ENCODE measurements at places on chromosomes 1 and 21.

- no peak for DNase-seq
Measured at GRCh38 chr1:18546026-18546425, 65.3 kb downstream of the KLHDC7A start.

DNA sequence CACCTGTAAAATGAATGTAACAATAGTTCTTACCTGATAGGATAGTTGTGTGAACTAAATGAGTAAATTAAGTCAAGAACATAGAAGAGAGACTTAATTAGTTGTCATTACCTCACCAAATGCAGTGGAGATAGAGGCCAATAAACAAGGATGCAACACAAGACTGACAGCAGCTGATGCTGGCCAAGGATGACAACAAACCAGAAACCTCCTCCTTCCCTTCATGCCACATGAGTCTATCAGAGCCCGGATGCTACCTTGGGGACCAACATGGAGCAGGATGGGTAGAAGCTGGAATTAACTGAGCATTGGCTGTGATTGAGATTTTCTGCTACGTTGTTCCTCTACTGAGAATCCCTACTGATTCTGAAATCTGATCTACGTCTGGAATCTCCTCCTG is 30.3 kb upstream of the USP1 start:
- no peak for DNase-seq

DNA sequence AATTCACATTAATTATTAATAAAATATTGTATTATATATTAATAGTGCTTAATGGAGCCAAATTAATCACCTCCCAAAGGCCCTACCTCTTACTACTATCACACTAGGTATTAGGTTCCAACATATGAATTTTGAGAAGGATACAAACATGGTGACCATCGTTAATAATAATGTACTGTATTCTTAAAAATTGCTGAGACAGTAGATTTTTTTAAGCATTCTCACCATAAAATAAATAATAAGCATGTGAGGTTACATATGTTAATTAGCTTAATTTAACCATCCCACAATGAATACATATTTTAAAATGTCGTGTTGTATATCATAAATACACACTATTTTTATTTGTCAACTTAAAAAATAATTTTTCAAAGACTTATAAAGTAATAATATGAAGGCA is 299.2 kb upstream of the NR5A2 start:
- no peak for DNase-seq

DNA sequence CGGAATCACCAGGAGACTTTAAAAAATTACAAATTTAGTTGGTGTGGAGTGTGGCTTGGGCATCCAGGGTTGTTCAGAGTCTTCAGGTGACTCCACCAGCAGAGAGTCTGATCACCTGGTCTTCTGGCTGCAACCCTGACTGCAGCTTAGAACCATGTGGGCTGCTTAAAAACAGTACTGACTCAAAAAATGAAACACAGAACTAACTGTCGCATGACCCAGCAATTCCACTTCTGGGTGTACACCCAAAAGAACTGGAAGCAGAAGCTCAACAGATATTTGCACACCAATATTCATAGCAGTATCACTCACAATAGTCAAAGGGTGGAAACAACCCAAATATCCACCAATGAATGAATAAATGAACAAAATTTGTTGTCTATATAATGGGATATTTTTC is 17.3 kb downstream of the TLR5 start:
- DNase-seq: no peak

DNA sequence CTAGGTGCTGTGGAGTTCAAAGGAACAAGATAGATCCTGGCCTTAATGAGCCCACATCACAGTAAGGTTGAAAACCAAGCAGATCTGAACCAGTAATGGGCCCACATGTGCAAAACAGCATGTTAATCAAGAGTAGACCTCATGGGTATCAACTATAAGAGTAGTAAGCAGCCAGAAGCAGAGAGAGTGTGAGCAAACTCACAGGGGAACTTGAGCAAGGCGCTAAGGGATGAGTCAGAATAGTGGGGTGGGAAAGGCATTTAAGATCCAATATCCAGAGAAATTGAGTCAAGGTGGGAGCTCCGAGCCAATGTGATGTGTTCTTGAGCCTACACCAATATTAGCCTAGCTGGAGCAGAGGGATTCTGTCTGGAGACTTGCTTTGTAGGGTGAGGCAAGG is 52.4 kb upstream of the GJA5 start:
- no peak for DNase-seq

- peak; percentile 64 for DNase-seq
Measured at GRCh38 chr1:159945483-159946241, at the start of gene IGSF9. Gene IGSF9, minus strand, starts transcription at chr1:159945613. Its CDS starts 2,159 bp downstream, at chr1:159943454.

GRCh38 chr1:199878823-199879222 is 148.7 kb upstream of the NR5A2 start:
- no peak for DNase-seq

- DNase-seq: no peak
Measured at GRCh38 chr21:36059823-36060158, 535 bp downstream of the SETD4 start.

DNA sequence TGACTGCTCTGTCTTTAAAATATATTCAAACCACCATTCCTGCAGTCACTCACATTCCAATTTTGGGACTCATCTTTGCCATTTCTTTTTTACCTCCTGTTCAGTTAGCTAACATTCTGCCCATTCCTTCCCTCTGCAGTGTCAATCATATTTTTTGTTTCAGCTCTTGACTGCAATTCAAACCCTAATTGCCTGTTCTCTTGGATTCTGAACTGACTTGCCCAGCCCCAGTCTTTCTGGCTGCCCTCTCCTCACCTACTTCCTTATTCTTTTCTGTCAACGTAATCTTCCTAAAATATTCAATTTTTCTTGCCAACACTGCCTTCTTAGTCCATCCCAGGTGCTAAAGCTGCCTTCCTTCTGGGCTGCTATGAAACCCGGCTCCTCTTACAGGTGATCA is 6.1 kb downstream of the PRDM2 start:
- no peak for DNase-seq

GRCh38 chr1:230114237-230114651 is 47.2 kb downstream of the GALNT2 start:
- DNase-seq: no peak

GRCh38 chr1:26999440-26999987 is 6.0 kb downstream of the TRNP1 start:
- DNase-seq: no peak

GRCh38 chr1:7852804-7853683 is at the start of gene UTS2:
Gene UTS2, minus strand, starts transcription at chr1:7853065. Its CDS starts 62 bp downstream, at chr1:7853003.
- no peak for DNase-seq

- DNase-seq: no peak
Measured at GRCh38 chr1:153231363-153231762, 14.0 kb downstream of the PRR9 start.

- DNase-seq: no peak
Measured at GRCh38 chr1:153291514-153291913, 21.2 kb downstream of the PGLYRP3 start.

- no peak for DNase-seq
Measured at GRCh38 chr1:109740615-109741373, at the start of gene GSTM3. Gene GSTM3, minus strand, starts transcription at chr1:109741038. Its CDS starts 751 bp downstream, at chr1:109740287.

GRCh38 chr1:2945821-2946231 is 75.4 kb upstream of the ACTRT2 start:
- no peak for DNase-seq

Measured in substantia nigra (tissue), 51 donors.